Activated T-cell treated with anti-CD3 and anti-CD28 coated beads, Interleukin-2, amount 50 U/mL, for 72 hours (primary cell): ENCODE measurements at places on chromosomes 12 and 14. TPM values are rescaled to one million over a fixed set of nuclear protein-coding genes. Genes with fewer than 3 reads are reported as not detected.

The BBOF1 gene
- total RNA-seq: 1.4 TPM

- no peak for DNase-seq
These were observed 52.1 kb downstream of the NIN start for GRCh38 chr14:50778721-50779483.

DNA sequence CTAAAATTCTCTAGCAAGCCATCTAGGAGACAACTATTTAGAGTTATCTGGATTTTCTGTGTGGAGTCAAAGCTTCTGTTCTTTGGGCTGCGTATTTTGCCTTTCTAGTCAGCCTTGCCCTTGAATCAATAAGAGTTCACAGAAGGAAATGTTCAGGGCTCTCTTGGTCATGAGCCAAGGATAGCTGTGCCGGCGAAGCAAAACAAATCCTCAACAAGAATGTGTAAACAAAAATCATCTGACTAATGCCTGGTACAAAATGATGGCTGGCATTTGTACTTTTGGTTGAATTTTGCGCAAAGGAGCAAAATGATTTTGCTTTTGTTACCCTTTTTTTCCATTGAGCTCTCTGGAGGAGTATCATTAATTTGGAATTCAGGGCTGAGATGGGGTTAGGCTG lies 171.1 kb downstream of the DACT1 start:
- no peak for DNase-seq

The ATG14 gene
- 6.4 TPM for total RNA-seq

- no peak for DNase-seq
These were observed 115.7 kb downstream of the PTPRQ start for GRCh38 chr12:80559766-80560165.

The PPP4R3A gene
- total RNA-seq: 131 TPM

DNA sequence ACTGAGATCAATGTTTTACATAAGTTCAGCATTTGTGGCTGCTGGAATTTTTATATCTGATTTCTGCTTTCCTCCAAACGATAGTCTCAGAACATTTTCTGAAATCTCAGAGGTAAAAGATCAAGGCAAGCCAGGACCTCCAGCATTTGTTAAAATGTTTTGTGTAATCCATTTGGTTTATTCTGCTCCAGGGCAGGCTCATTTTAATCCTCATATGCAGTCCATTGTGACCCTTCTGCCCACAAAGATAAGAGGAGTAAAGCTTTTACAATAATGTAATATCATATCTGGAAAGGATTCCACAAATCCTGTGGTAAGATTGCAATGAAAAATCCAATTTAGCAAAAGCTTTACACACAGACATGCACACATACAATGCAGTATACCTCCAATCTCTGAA lies 55.3 kb upstream of the KCNH5 start:
- no peak for DNase-seq

The LALBA gene
- not detected for total RNA-seq

The MYF6 gene
- total RNA-seq: not detected

GRCh38 chr14:90288651-90289355 lies 32.5 kb downstream of the PSMC1 start:
- DNase-seq: no peak

- no peak for DNase-seq
These were observed 10.6 kb downstream of the CMAS start for GRCh38 chr12:22056607-22057006.

DNA sequence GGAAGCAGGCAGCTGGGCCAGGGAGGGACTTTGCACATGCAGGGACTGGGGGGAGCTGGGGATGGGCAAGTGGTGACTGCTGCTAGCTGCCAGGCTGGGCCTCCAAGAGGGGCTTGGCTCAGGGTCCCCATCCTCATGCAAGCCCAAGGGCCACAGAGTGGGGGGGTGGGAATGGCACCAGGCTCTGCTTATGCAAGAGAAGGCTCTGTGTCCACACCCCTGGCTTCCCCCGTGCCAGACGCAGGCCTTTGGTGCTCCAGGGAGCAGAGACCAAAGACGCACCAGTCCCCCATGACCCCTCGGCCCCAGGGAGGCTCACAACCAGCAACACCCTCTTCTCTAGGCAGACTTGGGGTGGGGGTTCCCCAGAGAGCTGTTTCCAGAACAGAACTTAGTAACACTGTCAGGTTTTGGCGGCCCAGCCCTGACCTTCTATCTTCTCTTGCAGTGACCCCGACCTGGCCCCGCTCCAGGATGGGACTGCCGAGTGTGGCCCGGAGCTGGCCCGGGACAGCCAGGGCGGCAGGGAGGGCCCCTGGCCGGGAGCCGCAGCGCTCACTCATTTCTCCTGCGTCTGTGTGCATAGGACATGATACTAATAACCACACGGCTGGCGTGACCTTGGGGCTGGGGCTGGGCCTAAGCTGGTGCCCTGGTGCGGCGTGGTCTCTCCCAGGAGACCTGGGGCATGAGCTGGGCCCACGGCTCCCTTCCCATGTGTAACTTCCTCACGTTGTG lies 14.3 kb downstream of the XRCC3 start:
- no peak for DNase-seq

DNA sequence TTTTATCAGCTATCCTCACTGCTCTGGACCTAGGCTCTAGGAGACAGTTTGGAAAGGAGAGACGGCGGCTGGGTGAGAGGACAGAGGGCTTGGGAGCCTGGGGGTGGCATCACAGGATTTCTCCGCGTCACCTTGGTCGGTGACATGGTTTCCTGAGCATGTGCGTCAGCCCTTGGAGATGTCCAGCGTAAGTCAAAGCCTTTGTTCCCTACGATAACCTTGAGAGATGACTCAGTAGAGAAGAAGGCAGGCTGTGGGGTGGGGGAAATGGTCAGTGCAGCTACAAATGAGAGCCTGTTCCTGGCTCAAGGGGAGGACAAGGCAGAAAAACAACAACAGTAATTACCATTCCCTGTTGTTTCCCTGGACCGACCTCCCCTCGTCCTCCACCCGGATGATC lies 90.2 kb upstream of the TBX3 start:
- DNase-seq: no peak
